Right renal pelvis (tissue), 4 donors: ENCODE measurements at places on chromosomes 3 and 15.
A peak's percentile ranks its signal among the peaks of the same experiment; 100 is the strongest.

- no peak for DNase-seq
These were observed 75.6 kb downstream of the LINGO1 start for GRCh38 chr15:77557144-77557543.

GRCh38 chr3:124877674-124878073, 9.5 kb downstream of the ITGB5 start:
- no peak for DNase-seq

- DNase-seq = no peak
These were observed 161.8 kb upstream of the IQSEC1 start for GRCh38 chr3:13235079-13235478.

DNA sequence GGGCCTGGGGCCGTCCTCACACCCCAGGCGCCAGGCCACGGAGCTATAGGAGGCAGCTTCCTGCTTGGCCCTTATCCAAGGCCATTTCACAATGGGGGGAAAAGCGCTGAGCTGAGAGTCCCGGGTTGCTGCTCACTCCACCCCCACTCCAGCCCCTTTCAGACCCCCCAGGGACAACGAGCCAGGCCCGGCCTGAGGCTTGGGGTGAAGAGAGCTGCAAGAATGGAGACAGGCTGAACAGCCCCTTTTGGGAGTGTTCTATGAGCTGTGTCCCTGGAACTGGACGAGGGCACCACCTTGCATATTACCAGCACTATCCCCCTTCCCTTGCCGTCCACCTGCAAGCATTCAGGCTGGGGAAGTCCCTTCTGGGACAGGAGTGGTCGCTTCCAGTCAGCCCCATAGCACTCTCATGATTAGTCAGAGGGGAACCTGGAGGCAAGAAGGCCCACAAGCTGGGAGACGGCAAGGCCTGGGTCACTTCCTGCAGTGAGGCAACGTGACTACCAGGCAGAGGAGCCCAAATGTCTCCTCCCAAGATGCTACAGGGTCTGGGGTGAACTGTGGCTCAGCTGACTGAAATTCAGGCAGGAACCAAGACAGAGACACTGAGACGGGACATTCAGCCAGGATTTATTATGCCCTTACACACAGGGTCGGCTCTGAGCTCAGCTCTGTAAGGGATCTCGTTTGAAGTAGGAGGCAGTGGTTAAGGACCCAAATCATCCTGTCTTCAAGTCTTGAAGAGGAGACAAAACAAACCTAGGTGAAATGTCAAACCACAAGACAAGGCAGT, 8.6 kb upstream of the SRP14 start:
- DNase-seq = no peak

DNA sequence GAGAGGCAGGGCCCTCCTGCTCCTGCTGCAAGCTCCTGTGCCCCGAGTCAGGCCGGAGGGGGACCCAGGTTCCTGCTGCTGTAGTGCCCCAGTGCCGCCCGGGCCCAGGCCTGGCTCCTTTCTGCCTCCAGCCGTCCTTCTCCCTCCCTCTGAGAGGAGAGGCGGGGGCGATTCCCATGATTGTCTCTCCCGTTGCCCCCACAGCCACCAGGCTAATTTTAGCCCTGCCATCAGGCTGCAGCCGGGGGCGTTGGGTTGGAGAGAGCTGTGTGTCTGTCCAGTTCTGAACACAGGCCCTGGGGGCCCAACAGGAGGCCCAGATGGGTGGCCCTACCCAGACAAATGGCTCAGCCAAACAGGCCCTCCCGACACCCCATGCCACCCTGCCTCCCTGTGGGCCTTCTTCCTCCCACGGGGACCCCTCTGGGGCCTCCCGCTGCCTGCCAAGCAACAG, 214.8 kb downstream of the TBC1D2B start:
- no peak for DNase-seq

DNA sequence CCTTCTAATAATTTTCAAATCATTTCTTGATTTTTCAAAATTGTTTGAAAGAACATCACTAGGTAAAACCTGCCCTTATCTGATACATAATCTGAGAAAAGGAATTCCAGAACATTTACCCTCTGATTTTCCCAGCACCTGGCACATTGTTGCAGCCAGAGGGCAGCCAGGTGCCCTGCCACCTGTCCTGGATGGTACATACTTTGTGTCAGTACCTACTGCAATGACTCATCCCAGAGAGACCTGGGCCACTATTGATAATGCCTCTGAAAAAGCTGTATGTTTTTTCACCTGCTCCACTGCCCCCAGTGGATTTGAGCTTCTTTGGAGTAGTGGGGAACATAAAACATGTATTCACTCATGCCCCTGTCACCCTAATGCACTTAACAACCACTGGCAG, 648.9 kb upstream of the GBE1 start:
- DNase-seq = no peak

GRCh38 chr15:79674124-79674465, 222.7 kb downstream of the MTHFS start:
- no peak for DNase-seq

- DNase-seq = no peak
These were observed 17.4 kb upstream of the SECISBP2L start for GRCh38 chr15:49063402-49064280.

GRCh38 chr15:93694033-93694432, 537.3 kb upstream of the MCTP2 start:
- no peak for DNase-seq

DNA sequence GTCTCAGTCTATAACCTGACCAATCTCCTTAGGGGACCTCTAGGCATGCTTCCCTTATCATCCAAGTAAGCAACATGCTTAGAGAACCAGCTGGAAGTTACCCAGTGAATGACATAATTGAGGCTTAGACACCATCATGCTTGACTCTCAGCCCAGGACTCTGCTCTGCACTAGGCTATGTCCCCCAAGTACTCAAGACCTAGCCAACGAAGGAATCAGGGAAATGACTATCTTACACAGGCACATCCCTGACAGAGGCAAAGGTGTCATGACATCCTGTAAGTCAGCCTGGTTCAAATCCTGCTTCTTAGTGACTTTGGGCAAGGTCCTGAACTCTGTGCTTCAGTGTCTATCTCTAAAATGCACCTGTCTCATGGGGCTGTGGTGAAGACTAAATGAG, 24.6 kb upstream of the CELF6 start:
- no peak for DNase-seq

DNA sequence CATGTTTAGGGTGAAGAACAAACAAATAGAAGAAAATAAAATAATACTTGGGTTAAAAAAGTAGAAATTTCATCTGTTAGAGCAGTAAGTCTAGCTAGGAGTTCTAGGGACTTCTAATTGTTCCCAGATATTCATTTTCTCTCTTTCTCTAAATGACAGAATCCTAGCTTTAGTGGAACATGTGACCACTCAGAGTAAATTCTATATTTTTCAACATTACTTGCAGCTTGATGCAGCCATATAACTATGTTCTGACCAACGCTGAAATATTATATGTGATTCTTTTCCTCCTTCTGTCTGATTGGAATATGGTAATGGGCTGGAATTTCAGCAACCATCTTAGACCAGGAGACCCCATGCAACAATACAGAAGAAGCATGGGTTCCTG, 8.1 kb downstream of the PTX3 start:
- no peak for DNase-seq

DNA sequence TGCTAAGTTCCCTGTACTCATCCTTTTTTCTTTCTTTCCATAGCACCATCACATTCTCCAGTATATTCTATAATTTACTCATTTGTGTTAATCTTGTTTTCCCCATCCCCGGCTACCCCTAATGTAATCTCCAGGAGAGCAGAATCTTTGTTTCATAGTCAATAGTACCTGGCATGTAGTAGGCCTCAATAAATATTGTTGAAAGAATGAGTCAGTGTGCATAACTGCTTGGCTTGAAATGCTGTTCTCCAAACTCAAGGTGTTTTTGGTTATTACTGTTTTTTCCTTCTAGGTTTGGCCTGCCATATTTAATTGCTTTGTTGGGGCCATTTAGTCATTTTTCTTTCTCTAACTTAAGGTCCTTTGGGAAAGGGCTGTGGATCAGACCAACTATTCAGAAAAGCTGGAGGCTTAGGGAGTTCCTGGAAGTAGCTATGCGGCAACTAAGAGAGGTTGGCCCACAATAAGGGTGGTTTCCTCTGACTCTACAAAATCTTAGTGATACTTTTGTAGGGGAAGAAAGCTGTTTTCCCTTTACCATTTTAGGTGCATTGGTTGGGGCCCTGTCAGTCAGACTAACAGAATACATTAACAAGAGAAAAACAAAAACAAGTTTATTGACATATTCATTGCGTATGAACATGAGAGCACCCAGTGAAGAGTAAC, 28.4 kb downstream of the KAT2B start:
- DNase-seq = no peak

DNA sequence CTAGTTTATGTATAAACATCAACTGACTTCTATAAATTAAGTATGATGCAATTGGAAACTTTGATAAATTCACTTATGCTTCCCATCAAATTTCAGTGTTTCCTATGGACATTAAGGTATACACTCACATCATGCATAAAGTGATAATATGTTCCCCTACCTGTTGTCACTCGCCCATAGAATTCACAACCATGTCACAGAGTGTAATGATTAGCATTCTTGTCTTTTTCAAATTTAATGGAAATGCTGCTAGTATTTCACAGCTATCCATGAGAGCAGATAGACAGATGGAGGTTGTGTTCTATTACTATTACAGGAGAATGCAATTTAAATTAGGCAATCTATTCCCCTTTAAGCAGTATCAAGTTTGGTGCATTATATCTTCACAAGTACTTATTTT, 984 bp downstream of the PLSCR4 start:
- DNase-seq = no peak

GRCh38 chr15:38024293-38025091, 90.1 kb downstream of the TMCO5A start:
- DNase-seq = no peak

GRCh38 chr15:37111427-37111717, 11.0 kb upstream of the MEIS2 start:
- no peak for DNase-seq

DNA sequence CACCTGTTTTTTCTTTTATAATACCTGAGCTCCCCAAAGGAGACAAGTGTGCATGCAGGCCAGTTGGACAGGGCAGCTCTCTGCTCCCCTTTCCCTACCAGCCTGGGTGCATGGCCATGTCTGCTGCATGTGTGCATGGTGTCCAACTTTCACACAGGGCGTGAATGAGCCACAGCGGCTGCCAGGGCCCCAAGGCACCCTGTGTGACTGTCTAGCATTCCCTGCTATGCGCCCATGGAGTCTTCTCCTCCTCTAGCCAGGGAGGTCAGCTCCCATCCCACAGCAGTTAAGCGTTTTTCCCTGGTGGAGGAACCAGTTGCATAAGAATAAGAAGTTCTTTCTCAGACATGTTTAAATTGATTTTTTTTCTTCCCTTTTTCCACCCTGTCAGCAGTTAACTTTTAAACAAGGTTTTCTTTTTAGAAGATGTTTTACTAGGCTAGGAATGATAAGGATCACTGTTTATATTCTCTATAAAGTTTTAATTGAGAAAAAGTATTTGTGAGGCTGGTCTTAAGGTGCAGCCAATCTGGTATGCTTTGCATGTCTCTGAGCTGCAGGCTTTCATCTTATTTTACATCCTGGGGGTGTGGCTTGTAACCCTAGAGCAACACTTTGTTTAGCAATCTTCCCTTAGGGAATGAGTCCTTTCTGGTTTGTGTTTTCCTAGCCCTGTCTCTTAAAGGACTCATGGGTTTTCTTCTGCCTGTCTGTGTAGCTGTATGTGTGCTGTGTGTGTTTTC, 20.5 kb upstream of the OR5H1 start:
- DNase-seq = no peak

- DNase-seq = no peak
These were observed 261.7 kb downstream of the SLC9A9 start for GRCh38 chr3:143586576-143586975.

GRCh38 chr3:139559541-139559940, 20.0 kb upstream of the RBP1 start:
- no peak for DNase-seq

DNA sequence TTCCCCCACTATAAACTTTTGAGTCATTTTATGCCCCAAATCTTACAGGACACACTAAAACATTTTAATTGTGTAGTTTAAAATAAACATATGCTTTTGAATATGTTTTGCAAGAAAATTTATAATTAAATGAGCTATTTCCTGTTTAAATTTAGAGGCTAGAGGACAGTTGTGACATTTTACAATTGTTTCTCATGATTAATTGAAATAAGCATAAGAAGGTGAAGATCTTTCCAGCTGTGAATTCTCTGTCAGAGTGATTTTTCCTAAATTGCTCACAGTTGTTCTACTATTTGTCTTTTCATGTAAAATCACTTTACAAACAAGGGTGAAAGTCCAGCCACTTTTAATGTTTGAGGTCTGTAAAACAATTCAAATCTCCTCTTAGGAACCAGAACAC, 892.3 kb downstream of the CADM2 start:
- DNase-seq = peak; percentile 38

GRCh38 chr3:113514265-113514769, 639 bp downstream of the SPICE1 start:
- DNase-seq = no peak

- no peak for DNase-seq
These were observed 92.8 kb downstream of the FNDC3B start for GRCh38 chr3:172132159-172132586.

GRCh38 chr3:183449791-183450190, 21.4 kb upstream of the MCF2L2 start:
- no peak for DNase-seq

- DNase-seq = no peak
These were observed 172.5 kb downstream of the TMEM108 start for GRCh38 chr3:133210656-133211055.
